ENCODE measurements at places on chromosomes 2 and 18. TPM values are rescaled to one million over a fixed set of nuclear protein-coding genes. Genes with fewer than 3 reads are reported as not detected.

- peak overlapping the region; percentile 47 for H3K4me3 ChIP-seq
- H3K27ac ChIP-seq, result no peak overlapping the region
- no peaks in the 10 kb centered on the region for H3K36me3 ChIP-seq
These were observed 23.7 kb downstream of the CRACDL start for GRCh38 chr2:98912221-98912851.

Gene SCN3A
- total RNA-seq, result 0.42 TPM

- no peaks in the 10 kb centered on the region for H3K4me1 ChIP-seq
- H3K27ac ChIP-seq, result no peak overlapping the region
- DNase-seq, result no peak
- H3K27me3 ChIP-seq, result peaks cover 25% of the 10 kb centered on the region
These were observed 162.9 kb downstream of the MTCL1 start for GRCh38 chr18:8868276-8868675.

DNA sequence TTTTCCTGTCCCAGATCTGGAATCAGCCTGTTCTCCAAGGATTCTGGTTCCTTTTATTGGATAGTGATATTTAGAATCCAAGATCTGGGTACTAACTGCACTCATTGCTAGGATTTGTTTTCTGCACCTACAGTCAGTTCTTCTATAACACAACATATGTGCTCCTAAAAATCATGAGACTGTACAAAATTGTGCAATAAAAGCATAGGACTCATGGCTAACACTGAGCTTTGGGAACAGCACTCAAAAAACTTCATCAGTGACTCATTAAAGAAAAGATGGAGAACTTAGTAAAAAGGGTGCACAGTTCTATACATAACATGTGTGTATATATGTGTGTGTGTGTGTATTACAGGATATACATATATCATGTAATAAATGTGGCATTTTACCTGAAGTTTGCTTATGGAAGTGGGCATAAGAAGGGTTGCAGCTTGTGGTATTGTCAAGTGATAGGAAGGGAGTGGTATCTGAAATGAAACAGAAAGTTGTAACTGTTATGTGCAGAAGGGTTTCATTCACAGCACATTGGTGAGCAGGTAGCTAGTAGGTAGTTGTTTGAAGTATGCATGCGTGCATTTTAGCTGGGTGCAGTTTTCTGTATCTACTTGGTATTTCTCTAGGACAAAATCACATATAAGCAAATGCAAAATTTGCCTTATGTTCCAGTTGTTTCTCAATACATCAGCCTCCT is 5.9 kb upstream of the SCYGR2 start:
- H3K27me3 ChIP-seq, result peaks cover 43% of the 10 kb centered on the region
- H3K4me1 ChIP-seq, result peaks cover 2% of the 10 kb centered on the region
- H3K27ac ChIP-seq, result no peak overlapping the region
- H3K4me3 ChIP-seq, result no peak overlapping the region
- DNase-seq, result no peak

DNA sequence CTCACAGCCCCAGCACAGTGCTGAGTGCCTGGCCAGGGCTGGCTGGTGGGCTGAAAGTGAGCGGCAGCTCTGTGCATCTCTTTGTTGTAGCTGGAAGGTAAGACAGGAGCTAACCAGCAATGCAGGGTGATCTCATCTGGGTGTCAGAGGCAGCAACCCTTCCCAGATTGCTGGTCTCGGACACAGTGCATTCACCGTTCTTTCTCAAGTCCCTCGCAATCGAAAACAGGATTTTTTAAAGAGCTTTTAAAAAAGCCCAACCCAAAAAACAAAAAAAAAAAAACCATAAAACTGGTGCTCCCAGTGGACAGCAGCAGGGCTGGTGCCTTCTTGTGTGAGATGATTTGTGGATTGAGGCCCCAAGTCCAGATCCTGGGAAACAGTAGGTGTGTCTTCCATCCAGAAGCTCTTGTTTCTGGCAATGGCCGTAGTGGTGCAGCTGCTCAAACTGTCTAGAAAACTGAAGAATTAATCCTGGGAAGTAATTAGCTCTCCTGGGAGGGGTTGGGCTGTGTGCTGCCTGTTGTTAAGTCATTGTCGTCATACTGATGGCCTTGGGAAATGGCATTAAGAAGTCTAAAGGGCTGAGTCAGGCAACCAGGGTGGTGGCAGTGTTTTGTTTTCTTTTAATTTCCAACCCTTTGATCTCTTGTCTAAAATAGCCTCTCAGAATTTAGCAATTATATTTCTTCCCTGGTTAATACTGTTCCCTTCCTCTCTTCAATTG is 156.7 kb downstream of the KLHL29 start:
- H3K4me1 ChIP-seq, result peaks cover 7% of the 10 kb centered on the region
- H3K36me3 ChIP-seq, result peaks cover 6% of the 10 kb centered on the region
- H3K27me3 ChIP-seq, result peaks cover 23% of the 10 kb centered on the region
- no peak for DNase-seq
- H3K4me3 ChIP-seq, result no peak overlapping the region

DNA sequence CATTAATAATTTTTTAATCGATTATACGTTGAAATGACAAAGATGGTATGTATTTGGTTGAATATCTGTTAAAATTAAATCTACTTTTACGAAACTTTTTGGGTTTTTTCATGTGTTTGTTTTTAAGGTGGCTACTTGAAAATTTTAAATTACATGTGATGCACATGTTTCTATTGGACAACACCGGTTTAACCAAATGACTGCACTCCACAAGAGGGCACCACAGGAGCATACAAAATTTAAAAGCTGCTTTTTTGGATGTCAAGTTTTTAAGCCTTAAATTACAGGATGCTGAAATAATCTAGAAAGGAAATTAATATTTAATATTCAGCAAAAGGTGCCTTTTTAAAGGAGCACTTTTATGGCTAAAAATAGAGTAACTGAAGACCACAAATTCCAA is 98.7 kb downstream of the ACVR1 start:
- no peaks in the 10 kb centered on the region for H3K27me3 ChIP-seq
- no peak overlapping the region for H3K4me3 ChIP-seq
- H3K36me3 ChIP-seq, result peaks cover 11% of the 10 kb centered on the region
- peak; percentile 30 for DNase-seq
- H3K4me1 ChIP-seq, result peaks cover 12% of the 10 kb centered on the region
- no peak overlapping the region for H3K27ac ChIP-seq

GRCh38 chr2:38600242-38600891 is 2.4 kb downstream of the HNRNPLL start:
- peaks cover 48% of the 10 kb centered on the region for H3K4me1 ChIP-seq
- peak overlapping the region; percentile 98 for H3K27ac ChIP-seq
- peaks cover 2% of the 10 kb centered on the region for H3K36me3 ChIP-seq
- peak overlapping the region; percentile 96 for H3K4me3 ChIP-seq

- DNase-seq, result no peak
- peaks cover 12% of the 10 kb centered on the region for H3K4me1 ChIP-seq
- peaks cover 1% of the 10 kb centered on the region for H3K36me3 ChIP-seq
- no peak overlapping the region for H3K4me3 ChIP-seq
- no peaks in the 10 kb centered on the region for H3K27me3 ChIP-seq
These were observed 25.4 kb downstream of the SPP2 start for GRCh38 chr2:234075947-234076346.

- peaks cover 49% of the 10 kb centered on the region for H3K27me3 ChIP-seq
- H3K27ac ChIP-seq, result no peak overlapping the region
- H3K4me3 ChIP-seq, result no peak overlapping the region
- peaks cover 2% of the 10 kb centered on the region for H3K4me1 ChIP-seq
- DNase-seq, result no peak
These were observed 137.1 kb downstream of the RPIA start for GRCh38 chr2:88828397-88829137.

Gene GRP
- not detected for total RNA-seq

GRCh38 chr18:63142594-63143225 is 176.9 kb downstream of the BCL2 start:
- no peaks in the 10 kb centered on the region for H3K27me3 ChIP-seq
- H3K36me3 ChIP-seq, result peaks cover 14% of the 10 kb centered on the region

DNA sequence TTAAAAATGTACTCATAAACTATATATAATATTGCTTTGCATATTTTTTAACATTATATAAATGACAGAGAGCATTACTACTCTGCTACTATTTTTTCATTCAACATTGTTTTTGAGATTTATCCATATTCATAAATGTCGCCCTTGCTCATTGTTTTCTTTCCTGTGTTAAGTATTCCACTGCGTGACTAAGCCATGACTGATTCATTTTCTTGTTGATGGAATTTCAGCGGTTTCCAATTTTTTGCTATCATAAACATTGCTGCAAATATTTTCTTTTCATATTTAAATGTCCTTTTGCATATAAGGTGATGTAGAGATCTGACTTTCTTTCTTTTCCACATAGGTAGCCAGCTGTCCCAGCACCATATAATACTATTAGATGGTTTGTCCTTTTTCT is 57.6 kb downstream of the SFXN5 start:
- H3K27ac ChIP-seq, result no peak overlapping the region
- no peak for DNase-seq
- H3K36me3 ChIP-seq, result peaks cover 1% of the 10 kb centered on the region
- no peak overlapping the region for H3K4me3 ChIP-seq

DNA sequence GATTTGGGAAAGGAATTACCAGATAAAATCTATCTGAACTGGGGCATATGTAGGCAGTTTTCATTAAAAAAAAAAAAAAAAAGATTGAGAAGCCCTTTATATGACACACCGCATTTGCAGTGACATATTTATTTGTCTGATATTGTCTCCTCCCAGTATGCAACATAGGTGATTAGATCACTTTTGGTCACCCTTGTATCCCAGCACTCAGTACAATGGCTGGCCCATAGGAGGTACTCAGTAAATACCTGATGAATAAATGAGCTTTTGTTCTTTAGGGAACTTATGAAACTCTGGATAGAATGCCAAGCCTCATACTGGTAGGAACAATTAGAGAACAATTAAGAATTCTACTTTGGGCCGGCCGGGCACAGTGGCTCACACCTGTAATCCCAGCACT is 22.8 kb upstream of the E2F6 start:
- peaks cover 2% of the 10 kb centered on the region for H3K36me3 ChIP-seq
- no peak overlapping the region for H3K4me3 ChIP-seq
- DNase-seq, result no peak
- peaks cover 53% of the 10 kb centered on the region for H3K27me3 ChIP-seq
- no peaks in the 10 kb centered on the region for H3K4me1 ChIP-seq
